ENCODE measurements at places on chromosomes 2 and 18. TPM values are rescaled to one million over a fixed set of nuclear protein-coding genes. Genes with fewer than 3 reads are reported as not detected.

DNA sequence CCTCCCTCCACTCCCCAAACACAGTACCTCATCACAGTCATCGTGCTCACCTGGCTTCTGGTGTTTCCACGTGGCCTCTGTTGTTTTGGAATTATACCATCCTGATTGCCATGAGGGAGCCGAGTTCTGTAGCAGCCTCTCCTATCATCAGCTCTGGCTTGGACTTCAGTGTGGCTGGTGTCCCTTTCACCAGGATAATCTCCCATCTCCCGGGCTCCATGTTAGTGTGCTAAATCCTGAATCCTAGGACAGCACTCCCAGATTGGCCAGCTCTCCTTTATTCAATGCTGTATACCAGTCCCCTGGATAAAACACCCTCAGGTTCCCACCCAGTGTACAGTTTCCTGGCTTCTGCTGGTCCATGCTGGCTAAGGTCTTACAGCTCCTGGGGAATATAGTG, 53.3 kb downstream of the LONRF2 start:
- DNase-seq = no peak
- no peaks in the 10 kb centered on the region for H3K27me3 ChIP-seq
- H3K4me1 ChIP-seq = no peaks in the 10 kb centered on the region
- no peaks in the 10 kb centered on the region for H3K36me3 ChIP-seq
- H3K4me3 ChIP-seq = no peak overlapping the region
- no peak overlapping the region for H3K27ac ChIP-seq

The EMILIN1 gene
- 0.43 TPM for polyA plus RNA-seq

The IRS1 gene
- 0.10 TPM for polyA plus RNA-seq

DNA sequence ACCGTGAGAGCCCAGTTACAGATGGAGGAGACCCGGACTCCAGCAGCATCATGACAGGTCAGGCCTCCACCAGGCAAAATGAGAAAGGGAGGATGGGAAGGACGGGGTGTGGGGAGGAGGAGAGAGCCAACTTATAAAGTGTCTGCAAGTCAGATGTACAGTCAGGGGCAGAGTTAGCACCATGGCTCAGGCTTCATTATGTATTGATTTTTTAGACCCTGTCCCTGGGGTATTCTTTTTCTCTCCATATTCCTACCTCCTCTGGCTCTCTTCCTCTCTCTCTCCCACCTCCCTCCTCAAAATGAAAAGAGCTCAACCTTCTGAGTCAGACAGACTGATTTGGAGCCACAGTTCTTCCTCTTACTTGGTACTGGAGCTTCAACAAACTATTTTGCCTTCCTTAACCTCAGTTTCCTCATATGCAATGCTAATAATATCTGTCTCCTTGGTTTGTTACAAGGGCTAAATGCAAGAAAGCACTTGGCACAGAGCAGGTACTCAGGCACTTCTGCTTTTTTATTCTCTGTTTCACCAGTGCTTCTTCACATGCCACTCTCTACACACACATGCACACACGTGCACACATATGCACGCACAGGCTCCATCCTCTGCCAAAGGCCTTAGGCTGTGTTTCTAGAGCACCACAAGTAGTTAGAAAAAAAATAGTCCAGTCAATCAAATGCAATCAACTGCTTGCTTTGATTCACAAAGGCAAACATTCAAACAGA, 92.3 kb upstream of the PKDCC start:
- DNase-seq = no peak
- H3K36me3 ChIP-seq = no peaks in the 10 kb centered on the region
- H3K4me3 ChIP-seq = no peak overlapping the region

- no peaks in the 10 kb centered on the region for H3K27me3 ChIP-seq
- no peak overlapping the region for H3K27ac ChIP-seq
- no peak for DNase-seq
- no peak overlapping the region for H3K4me3 ChIP-seq
These were observed 74.7 kb downstream of the NDUFA10 start for GRCh38 chr2:239950144-239951128.

GRCh38 chr18:80193701-80194100, 53.6 kb downstream of the PARD6G start:
- no peak for DNase-seq
- H3K27ac ChIP-seq = no peak overlapping the region
- H3K27me3 ChIP-seq = no peaks in the 10 kb centered on the region
- no peak overlapping the region for H3K4me3 ChIP-seq
- H3K4me1 ChIP-seq = no peaks in the 10 kb centered on the region

DNA sequence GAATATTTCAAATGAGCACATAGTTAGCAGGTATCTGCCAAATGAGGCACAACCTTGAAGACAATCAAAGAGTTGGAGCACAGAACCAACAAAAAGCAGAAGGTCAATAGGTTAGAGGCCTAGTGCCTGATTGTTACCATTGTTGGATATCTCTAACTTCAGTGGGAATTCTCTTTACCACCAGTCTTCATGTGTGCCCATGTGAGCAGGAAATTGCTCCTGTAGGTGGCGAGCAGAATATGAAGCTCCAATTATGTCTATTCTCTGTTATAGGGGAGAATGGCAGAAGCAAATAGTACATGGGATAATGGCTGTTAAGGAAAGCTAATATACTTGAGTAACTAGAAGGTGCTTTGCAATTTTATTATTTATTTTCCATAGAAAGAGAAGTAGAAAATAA, 14.9 kb upstream of the ZNF385B start:
- H3K36me3 ChIP-seq = no peaks in the 10 kb centered on the region
- no peak overlapping the region for H3K27ac ChIP-seq
- H3K4me3 ChIP-seq = no peak overlapping the region

The CRYBA2 gene
- not detected for polyA plus RNA-seq
